Right renal pelvis (tissue), 4 donors: ENCODE measurements at places on chromosomes 7 and 10. TPM values are rescaled to one million over a fixed set of nuclear protein-coding genes. Genes with fewer than 3 reads are reported as not detected.

GRCh38 chr7:29319719-29320521 is 125.3 kb downstream of the CHN2 start:
- no peak for DNase-seq

DNA sequence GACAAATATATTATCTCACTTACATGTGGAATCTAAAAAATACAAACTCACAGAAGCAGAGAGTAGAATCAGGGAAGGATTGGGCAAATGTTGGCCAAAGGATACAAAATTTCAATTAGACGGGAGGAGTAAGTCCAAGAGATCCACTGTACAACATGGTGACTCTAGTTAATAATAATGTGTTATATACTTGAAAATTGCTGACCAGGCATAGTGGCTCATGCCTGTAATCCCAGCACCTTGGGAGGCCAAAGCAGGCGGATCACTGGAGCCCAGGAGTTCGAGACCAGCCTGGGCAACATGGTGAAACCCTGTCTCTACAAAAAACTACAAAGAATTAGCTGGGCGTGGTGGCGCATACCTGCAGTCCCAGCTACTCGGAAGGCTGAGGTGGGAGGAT is 16.4 kb downstream of the MTERF1 start:
- DNase-seq: no peak

- no peak for DNase-seq
Observed at GRCh38 chr10:71278691-71279588, 40.1 kb upstream of the SLC29A3 start.

- no peak for DNase-seq
Observed at GRCh38 chr7:84389242-84389641, 194.7 kb upstream of the SEMA3A start.

DNA sequence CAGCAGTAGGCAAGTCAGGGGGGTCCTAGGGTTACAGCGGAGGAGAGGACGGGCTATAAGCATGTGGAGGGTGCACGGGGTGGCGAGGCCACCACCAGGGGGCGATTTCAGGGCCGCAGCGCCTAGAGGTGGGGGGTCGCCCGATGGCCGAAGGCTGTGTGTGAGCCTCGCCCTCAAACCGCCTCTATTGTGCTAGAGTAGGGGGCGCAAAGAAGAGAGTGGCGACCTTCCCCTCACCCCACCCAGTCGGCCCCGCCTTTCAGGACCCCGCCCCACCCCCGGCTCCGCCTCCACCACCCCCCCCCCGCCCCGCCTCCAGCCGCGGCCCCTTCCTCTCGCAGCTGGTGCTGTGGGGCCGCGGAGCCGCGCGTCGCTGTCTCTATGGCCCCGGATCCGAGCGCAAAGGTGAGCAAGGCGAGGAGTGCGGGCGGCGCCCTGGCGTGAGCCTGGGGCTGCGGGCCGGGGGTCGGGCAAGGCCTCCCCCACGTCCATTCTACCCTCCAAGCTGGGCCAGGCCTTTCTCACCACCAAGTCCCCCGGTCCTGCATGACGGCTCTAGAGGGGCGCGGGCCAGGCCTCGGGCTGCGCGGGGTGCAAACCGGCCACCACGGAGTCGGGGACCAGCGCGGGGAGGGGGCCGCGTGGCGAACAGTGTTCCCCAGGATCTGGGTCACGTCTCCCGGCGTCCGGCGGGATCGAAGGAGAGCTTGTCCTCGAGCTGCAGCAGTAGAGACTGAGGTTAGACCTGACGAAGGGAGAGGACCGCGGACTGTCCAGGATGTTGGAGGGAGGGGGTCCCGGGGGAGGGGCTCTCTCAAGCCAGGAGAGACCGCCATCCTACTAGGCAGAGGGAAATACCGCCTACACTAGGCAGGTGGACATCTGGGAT is at the start of gene SEMA4G:
SEMA4G (plus strand) TSS at position 318 of the 889 bp plus-strand sequence. CDS start 3,409 bp downstream, outside the sequence.
- peak; percentile 45 for DNase-seq

- no peak for DNase-seq
Observed at GRCh38 chr10:76080991-76081390, 649.6 kb downstream of the LRMDA start.

DNA sequence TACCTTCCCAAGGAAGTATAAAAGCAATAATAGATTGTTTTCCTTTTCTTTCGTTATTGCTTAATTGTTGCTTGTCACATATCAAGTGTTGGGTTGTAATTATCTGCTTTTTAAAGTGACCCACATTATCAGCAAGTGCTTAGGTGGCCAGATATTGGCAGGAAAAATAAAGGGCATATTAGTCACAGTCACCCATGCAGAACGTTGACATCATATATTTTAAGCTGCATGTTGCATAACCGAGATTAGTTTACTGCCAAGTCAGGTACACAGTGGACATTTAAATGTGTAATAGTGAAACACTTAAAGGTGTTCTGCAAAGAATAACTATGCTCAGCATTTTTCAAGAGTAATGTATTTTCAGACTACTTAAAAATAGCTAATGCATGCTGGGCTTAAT is 11.4 kb downstream of the NEBL start:
- no peak for DNase-seq

DNA sequence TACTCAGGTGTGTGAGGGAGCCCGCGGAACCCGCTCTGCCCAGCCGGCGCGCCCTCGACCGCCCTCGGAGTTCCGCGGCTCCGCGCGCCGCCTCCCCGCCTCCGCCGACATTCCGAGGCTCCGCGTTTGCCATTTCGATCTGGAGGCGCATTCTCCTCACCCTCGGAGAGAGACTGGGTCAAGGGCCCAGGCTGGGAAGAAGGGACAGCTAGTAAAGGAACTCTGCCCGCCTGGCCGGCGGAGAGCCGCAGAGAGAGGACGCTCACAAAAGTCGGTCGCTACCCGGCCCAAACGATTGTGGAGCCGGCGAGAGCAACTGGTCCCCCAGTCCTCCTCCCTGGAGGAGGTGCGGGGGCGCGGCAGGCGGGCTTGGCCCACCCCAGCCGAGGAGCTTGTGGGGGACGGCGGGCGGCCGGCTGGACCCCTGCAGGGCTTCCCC is 74.5 kb upstream of the LEP start:
- DNase-seq: no peak

DNA sequence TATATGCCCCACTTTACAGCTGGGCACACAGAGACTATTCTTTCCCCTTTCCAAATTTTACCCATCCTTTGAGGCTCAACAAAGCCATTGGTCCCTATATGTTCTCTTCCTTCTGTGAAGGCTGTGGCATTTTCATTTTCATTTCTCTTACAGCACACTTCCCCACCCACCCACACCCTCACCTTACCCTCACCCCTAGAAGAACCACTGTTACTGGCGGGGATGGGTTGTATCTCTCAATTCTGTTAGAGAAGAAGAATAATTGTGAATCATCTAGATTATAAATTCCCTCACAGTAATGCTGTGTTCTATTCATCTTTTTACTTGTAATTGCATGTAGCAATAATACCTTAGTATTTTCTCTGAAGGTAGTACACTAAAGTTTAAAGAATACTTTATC is 10.2 kb upstream of the CCDC71L start:
- DNase-seq: no peak

GRCh38 chr10:91589658-91590035 is 43.2 kb downstream of the PPP1R3C start:
- DNase-seq: no peak

- no peak for DNase-seq
Observed at GRCh38 chr7:158724658-158725505, 20.3 kb upstream of the NCAPG2 start.

DNA sequence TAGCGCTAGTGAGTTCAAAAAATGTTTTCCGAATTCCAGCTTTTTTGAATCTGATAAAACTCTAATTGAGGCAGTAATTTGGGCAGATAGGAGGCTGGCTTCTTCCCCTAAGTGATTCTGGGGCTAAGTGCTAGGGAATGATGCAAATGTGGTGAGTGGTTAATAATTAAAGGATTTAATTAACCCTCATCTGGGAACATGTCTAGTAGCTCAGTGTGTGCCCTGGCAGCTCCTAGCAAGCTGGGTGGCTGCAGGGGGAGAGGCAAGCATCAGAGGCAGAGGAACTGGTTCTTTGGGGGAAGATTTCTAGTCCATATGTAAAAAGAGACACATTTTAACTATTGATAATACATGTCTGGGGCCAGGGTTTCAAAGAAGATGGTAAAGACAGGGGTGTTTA is 354.5 kb downstream of the WDR11 start:
- no peak for DNase-seq

DNA sequence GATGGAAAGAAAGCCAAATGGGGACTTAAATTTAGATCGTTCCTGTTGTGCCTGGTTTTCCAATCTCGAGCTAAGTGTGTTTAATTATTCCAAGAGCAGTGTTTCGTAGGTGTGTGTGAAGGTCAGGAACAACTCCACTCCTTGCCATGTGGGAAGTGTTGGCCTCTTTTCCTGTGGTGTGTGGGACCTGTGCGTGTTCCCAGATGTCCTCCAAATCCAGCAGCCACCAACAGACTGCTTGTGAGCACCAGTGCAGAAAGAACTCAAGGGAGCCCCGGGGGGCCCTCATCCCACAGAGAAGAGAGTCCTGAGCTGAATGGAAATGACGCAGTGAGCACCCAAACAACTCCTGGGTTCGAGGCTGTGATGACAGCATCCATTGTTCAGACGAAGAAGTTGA is 227.7 kb downstream of the TMEM178B start:
- no peak for DNase-seq

GRCh38 chr7:120164-120991 is 72.0 kb upstream of the FAM20C start:
- DNase-seq: no peak

DNA sequence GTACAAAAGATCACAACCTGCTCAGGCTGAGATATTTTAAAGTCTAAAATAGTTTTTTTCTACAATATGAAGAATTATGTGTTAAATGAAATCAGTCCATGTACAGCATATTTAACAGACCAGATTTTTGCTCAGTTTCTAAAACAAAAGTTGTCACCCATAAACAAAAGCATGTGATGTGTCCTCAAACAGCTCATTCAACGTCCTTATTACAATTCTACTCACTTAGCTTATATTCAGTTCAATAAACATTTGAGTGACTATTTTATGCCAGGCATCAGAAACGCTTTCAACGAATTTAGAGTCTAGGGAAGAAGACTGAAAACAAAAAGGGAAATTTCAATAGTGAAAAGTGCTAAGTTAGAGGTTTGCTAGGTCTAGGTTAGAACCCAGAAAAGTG is 457.3 kb upstream of the SEMA3A start:
- no peak for DNase-seq

GRCh38 chr7:115864082-115864481 is 166.5 kb downstream of the TFEC start:
- DNase-seq: no peak

Gene ASAH2
- polyA plus RNA-seq: 2.5 TPM

Gene YAE1
- 43.2 TPM for polyA plus RNA-seq

Gene MEIG1
- 1.3 TPM for polyA plus RNA-seq

Gene MBL2
- polyA plus RNA-seq: not detected
